Smooth muscle cell of the pulmonary artery (primary cell): ENCODE measurements at places on chromosomes 16 and 17. TPM values are rescaled to one million over a fixed set of nuclear protein-coding genes. Genes with fewer than 3 reads are reported as not detected.

MT1X gene
- total RNA-seq, result 16.5 and 18.4 TPM in 2 replicates

KCNJ12 gene
- total RNA-seq, result 2.3 and 4.5 TPM in 2 replicates

PIK3R6 gene
- total RNA-seq, result not detected in 2 replicates

HSF5 gene
- not detected in 2 replicates for total RNA-seq

XAF1 gene
- 20.0 and 37.0 TPM in 2 replicates for total RNA-seq

NMRAL1 gene
- total RNA-seq, result 41.3 and 49.3 TPM in 2 replicates

PTX4 gene
- 0.20 TPM in 1 of 2 replicates, not detected in the other for total RNA-seq

VWA3A gene
- total RNA-seq, result under 0.01 and 0.03 TPM in 2 replicates

IRX5 gene
- total RNA-seq, result 0.43 and 0.98 TPM in 2 replicates

PROCA1 gene
- 0.85 and 1.6 TPM in 2 replicates for total RNA-seq

RAMP2 gene
- 0.13 and 0.46 TPM in 2 replicates for total RNA-seq

ASGR2 gene
- total RNA-seq, result not detected in 2 replicates

CLEC19A gene
- total RNA-seq, result not detected in 2 replicates

ZC3H7A gene
- total RNA-seq, result 57.9 and 68.4 TPM in 2 replicates

OSGIN1 gene
- total RNA-seq, result 3.7 and 7.2 TPM in 2 replicates

CCDC40 gene
- total RNA-seq, result 1.8 and 1.9 TPM in 2 replicates

CCL18 gene
- total RNA-seq, result not detected in 2 replicates

KRTAP1-5 gene
- 0.72 and 1.6 TPM in 2 replicates for total RNA-seq

RSKR gene
- 8.4 and 9.5 TPM in 2 replicates for total RNA-seq

HCRT gene
- total RNA-seq, result not detected in 2 replicates

AIPL1 gene
- total RNA-seq, result not detected in 2 replicates

FA2H gene
- not detected in 2 replicates for total RNA-seq

ADAD2 gene
- total RNA-seq, result not detected in 2 replicates

HS3ST2 gene
- not detected in 2 replicates for total RNA-seq

MYH13 gene
- not detected in 2 replicates for total RNA-seq

ARHGAP23 gene
- 40.1 and 95.5 TPM in 2 replicates for total RNA-seq

TEX14 gene
- 0.03 and 0.07 TPM in 2 replicates for total RNA-seq

KCNJ16 gene
- not detected in 2 replicates for total RNA-seq

KRT32 gene
- total RNA-seq, result 0.30 TPM in 1 of 2 replicates, not detected in the other

CCL2 gene
- total RNA-seq, result 163 and 208 TPM in 2 replicates

CA5A gene
- not detected in 2 replicates for total RNA-seq

DOC2A gene
- 0.20 and 0.33 TPM in 2 replicates for total RNA-seq

BICDL2 gene
- total RNA-seq, result 0.40 and 0.46 TPM in 2 replicates

CHST4 gene
- 0.07 TPM in 1 of 2 replicates, not detected in the other for total RNA-seq

SLC35G6 gene
- not detected in 2 replicates for total RNA-seq

CCL16 gene
- total RNA-seq, result not detected in 2 replicates

FSCN2 gene
- 2.0 and 11.0 TPM in 2 replicates for total RNA-seq

SLX1A gene
- total RNA-seq, result 15.0 and 25.2 TPM in 2 replicates

PYY gene
- not detected in 2 replicates for total RNA-seq

NUP85 gene
- 19.0 and 28.8 TPM in 2 replicates for total RNA-seq

HIC1 gene
- 28.5 and 38.2 TPM in 2 replicates for total RNA-seq

OTOP3 gene
- total RNA-seq, result not detected in 2 replicates

SNX20 gene
- total RNA-seq, result not detected in 2 replicates

CRHR1 gene
- total RNA-seq, result not detected in 2 replicates

LPO gene
- total RNA-seq, result 0.07 TPM in 1 of 2 replicates, not detected in the other

KRTAP2-3 gene
- total RNA-seq, result 0.56 TPM in 1 of 2 replicates, not detected in the other

MSLN gene
- total RNA-seq, result not detected in 2 replicates

AARS1 gene
- 215 and 281 TPM in 2 replicates for total RNA-seq

TBC1D3B gene
- 1.5 and 4.9 TPM in 2 replicates for total RNA-seq

NR1D1 gene
- 4.7 and 6.2 TPM in 2 replicates for total RNA-seq

FBXW10B gene
- total RNA-seq, result 0.20 and 1.6 TPM in 2 replicates

SSTR5 gene
- total RNA-seq, result not detected in 2 replicates

ACOX1 gene
- total RNA-seq, result 55.8 and 58.2 TPM in 2 replicates

EMP2 gene
- total RNA-seq, result 13.0 and 32.8 TPM in 2 replicates

C16orf89 gene
- total RNA-seq, result 2.9 and 3.0 TPM in 2 replicates

CCL3 gene
- total RNA-seq, result not detected in 2 replicates

PLCD3 gene
- total RNA-seq, result 39.2 and 85.5 TPM in 2 replicates
